Effector memory CD4-positive, alpha-beta T cell (primary cell): ENCODE measurements at places on chromosomes 13 and 19.

GRCh38 chr19:4587527-4587926 is 28.0 kb upstream of the SEMA6B start:
- no peak for DNase-seq

DNA sequence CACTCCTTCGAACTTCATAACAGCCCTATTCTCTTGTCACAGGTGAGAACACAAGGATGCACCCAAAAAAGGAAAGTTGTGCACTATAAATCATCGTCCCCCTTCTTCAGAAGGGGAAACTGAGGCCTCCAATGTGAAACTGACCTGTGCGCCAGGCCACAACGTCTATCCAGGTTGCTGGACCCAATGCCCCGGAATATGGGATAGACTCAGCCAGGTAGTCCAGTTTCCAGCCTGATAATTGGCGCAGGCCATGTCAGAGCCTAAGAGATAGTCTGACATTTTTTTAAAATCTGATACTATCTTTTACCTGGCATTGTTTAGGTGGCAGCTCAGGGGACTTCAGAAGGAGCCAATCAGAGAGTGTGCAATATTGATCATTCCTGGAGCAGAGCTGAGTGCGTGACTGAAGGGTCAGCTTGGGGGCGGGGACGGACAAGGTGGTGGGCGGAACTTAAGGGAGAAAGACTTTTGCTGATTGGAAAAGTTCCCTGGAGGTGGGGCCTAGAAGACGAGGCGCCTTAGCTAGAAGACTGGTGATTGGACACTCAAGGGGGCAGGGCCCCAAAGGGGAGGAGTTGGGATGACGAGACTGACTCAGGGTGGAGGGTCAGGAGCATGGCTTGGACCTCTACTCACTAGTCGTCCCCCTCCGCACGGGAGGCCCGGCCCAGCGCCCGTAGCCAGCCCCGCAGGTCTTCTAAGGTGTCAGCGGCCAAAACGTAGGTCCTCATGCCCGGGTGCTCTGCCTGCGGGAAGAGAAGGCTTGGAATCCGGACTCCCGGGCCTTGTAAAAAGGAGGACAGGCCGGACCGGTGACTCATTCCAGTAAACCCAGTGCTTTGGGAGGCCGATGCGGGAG is 8.5 kb downstream of the PLEKHA4 start:
- no peak for DNase-seq

- no peak for DNase-seq
These were observed 531.7 kb upstream of the ARGLU1 start for GRCh38 chr13:107099661-107100060.

- no peak for DNase-seq
These were observed 2.1 kb downstream of the ACTN4 start for GRCh38 chr19:38649305-38650171.

DNA sequence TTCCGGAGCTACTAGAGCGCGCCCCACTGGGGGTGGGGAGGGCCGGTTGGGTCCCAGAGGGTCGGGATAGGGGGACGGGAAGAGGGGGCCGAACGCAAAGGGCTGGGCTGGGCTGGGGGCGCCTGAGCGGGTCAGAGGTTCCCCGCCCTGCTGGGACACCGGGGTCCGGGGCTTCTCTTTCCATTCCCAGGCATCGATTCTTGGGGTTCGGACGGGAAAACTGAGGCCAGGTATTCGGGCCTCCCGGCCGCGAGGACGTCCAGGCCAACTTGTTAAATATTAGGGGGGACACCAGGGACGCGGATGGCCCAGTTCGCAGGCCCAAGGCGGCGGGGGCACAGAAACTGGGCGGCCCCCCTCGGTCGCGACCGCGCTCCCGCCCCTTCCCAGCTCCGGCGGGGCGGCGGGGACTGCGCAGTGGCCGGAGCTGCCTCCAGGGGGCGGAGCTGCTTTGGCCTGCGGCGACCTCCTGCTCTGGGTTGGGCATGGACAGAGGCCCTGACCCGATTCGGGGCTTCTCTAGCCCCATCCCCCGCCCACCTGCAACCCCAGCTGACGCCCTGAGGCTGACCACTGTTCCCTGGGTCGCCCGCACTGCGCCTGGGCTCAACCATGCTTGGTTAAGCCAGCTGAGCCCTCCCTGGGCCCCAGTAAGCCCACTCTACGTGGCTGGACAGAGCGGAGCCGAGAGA is 1.2 kb upstream of the KLF16 start:
- no peak for DNase-seq

DNA sequence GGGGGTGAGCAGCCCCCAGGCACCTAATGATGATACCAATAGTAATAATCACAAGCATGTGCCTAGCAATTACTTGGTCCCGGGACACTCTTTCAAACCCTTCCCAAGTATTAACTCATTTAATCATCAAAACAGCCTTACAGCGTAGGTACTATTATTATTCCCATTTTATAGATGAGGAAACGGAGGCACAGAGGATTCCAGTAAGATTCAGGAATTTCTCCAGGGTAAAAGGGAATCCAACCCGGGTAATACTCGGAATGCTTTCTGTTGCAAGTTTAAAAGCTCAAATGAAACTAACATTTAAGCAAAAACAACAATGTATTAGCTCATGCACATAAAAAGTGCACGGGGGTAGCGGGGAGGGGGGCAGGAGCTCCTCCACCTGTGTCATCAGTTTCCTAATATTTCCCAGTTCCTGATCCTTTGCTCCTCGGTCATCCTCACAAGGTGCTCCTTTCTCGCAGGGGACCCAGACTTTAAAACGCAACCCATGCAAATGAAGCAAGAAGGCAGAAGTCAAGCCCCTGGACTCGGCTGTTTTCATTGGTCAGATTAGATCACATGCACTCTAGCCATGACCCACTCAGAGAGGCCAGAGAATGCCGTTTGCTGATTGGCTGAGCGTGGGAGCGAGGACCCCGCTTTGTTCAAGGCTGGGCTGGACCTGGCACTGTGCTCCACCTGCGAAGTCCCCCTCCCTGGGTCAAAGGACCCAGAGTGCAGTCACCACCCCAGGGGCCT is 38.3 kb upstream of the C19orf12 start:
- no peak for DNase-seq

- no peak for DNase-seq
These were observed 284.2 kb downstream of the POU4F1 start for GRCh38 chr13:78319101-78319627.

DNA sequence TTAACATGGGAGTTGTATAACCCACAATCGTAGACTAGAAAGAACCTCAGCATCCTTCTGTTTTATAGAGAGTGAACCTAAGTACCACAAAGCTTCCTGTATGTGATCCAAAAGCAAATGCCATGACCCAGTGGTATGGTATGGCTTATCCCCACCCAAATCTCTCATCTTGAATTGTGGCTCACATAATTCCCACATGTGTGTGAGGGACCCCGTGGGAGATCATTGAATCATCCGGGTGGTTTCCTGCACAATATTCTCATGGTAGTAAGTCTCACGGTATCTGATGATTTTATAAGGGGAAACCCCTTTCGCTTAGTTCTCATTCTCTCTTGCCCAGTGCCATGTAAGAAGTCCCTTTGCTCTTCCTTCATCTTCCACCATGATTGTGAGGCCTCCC is 587.9 kb downstream of the LMO7 start:
- no peak for DNase-seq

DNA sequence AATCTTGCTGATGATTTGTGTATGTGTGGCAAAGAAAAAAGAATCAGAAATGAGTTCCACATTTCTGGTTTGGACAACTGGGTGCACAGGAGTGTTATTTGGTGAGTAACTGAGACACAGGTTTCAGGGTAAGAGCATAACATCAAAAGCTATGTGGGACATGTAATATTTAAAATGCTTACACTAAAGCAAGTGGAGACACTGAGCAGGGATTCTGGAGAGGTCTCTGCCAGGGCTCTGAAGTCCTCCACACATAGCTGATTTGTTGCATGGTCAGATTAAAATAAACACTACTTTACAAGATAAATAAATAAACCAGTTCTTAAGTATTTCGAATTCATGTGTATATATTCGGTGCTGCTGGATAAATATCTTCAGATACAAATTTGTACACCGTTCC is 16.3 kb upstream of the PEG3 start:
- no peak for DNase-seq

DNA sequence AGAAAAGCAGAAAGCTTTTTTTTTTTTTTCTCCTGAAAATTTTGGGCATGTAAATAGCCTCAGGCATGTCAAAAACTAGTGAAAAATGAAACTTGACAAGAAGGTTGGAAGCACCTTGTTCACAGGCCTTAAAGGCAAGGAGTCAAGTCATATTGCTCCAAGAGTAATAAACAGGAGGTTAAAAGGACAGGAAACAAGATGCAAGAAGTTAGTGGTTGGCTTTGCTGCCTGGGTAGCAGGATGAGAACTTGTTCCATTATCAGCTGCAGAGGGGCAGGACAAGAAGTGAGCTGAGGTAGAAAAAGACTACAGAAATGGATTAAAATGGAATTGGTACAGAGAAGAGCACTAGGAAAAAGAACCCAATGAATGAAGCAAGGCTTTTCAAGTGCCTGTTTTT is 242.6 kb downstream of the DCT start:
- DNase-seq, result no peak

- no peak for DNase-seq
These were observed 199.8 kb downstream of the COG6 start for GRCh38 chr13:39855236-39855635.

DNA sequence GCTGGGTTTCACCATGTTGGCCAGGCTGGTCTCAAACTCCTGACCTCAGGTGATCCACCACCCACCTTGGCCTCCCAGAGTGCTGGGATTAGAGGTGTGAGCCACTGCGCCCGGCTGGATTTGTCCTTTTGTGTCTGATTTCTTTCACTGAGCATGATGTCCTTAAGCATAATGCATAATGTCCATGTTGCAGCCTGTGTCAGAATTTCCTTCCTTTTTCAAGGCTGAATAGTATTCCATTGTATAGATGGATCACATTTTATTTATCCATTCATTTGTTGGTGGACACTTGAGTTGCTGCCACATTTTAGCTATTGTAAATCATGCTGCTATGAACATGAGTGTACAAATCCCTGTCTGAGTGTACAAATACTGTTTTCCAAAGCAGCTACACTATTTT is 25.5 kb downstream of the RFX2 start:
- DNase-seq, result no peak

- no peak for DNase-seq
These were observed 5.7 kb upstream of the LRRC4B start for GRCh38 chr19:50573741-50574461.

- no peak for DNase-seq
These were observed 2.9 kb downstream of the TMPRSS9 start for GRCh38 chr19:2362970-2363300.

GRCh38 chr13:26482451-26483197 is 74.9 kb upstream of the WASF3 start:
- peak; percentile 39 for DNase-seq

DNA sequence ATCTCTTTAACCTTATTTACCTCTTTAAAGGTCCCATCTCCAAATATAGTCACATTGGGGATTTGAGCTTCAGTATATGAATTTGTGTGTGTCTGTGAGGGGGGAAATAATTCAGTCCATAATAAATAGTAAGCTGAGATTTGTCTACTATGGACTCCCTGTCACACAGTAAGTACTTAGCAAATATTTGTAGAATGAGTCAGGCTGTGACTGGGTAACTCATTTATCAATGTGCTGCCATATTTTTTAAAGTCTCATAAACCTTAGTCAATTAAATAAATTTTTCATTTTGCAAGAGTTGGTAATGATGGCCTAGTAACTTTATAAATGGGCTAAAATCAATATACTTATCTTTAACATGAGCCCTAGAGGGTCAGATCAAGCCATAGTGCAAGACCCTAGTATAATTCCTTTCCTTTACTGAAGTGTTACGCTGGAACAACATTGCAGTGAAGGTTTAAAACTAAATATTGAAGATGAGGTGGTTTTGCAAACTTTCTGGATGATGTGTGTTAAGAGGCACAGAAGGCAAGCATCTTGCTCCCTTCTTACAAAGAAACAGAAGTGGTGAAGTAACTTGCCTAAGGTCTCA is 305.1 kb downstream of the KCNRG start:
- DNase-seq, result no peak

DNA sequence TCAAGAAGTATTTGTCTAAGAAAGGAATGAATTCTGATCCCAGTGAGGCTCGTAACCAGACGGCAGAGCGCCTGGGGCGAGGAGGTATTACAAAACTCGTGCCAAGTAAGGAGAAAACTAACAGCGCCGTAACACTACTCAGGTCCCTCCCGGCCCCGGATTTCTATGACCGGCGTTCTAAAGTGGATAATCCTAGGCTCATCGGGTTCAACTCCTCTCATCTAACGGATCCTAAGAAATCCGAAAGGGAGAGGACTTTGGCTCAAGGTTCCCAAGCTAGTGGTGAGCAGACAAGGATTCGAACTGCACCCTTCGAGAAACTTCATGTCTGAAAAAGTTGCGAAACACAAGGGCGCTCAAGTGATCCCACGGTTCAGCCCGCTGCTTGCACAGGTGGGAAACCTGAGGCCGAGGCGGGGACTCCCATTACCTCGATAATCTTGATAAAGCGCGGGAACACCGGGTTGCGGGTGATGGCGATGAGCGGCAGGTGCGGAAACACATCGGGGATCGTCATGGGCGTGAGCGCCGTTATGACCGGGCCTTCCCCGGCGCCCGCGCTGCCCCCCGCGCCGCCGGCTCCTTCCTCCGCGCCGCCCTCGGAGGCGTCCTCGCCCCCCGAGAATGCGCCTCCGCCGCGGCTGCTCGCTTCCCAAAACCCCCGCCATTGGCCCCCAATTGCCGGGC is 529 bp downstream of the LONP1 start:
- peak; percentile 18 for DNase-seq

DNA sequence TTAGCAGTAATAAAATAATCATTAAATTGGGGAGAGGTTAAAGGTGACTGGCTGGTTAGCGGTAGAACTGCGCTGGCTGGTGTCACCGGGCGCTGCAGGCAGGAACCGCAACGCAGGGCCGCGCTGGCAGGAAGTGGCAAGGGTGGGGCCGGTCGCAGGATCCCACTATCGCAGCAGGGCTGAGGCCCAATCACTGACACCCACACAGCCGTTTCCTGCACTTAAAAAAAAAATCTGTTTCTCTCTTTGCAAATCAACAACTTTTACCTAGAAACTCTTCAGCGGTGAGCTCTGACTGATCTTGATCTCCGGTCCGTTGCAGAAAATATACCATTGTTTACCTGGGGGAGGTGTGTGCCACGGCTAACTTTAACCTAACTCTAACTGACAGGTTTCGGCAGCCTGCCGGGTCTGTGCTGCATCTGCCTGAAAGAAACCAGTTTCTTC is 46.9 kb downstream of the KLF2 start:
- peak; percentile 89 for DNase-seq
